Omental fat pad (tissue), 4 donors: ENCODE measurements at places on chromosomes 6 and 20.

DNA sequence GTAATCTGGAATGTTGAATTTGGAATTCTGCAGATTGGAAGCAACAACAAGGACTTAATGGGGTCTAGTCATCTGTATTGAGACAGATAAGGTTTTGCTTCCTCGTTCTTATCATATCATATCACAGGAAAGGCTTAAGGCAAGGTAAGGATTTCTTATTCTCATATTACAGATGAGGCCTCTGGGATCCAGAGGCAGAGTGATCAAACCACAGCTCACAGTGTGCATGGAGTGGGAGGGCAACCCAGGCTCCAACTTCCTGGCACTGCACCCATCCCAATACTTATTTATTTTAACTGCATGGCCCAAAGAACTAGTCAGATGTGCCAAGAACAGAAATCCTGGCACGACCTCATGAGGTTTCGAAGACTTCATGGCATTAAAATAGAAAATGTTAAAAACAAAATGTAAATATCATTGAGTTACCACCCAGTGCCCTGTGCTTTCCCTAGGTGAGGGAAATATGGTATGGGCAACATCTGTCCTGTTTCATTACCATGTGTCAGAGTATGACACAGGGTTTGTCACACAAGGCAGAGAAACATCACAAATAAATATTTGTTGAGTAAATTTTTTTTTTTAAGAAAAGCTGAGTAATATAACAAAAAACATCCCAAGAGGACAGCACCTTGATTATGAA lies 191.9 kb downstream of the ISM1 start:
- DNase-seq, result no peak

DNA sequence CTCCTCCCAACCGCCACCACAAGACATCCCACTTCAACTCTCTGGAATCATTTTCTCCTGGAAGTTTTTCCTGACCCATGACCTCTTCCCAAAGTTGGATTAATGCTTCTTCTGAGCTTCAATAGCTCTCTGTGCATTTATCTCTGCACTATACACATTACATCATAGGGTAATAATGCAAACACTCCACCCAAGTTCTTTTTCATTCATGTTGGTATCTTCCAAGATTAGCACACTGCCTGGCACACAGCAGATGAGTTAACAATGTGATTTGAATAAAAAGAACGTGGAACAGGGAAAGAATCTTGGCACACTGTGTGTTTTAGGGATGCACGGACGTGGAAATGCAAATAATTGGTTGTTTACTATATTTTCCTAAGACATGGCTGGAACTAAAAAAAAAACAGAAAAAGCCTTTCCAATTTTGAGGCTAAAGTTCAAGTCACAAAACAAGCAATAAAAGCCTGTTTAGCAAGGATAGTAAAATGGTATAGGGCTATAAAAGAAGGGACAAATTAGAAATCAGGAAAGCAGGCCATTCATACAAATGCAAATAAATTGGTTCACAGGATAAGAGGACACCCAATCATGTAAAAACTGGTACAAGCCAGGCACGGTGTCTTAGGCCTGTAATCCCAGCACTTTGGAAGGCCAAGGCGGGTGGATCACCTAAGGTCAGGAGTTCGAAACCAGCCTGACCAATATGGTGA lies 1.6 kb upstream of the FAM135A start:
- DNase-seq, result no peak

DNA sequence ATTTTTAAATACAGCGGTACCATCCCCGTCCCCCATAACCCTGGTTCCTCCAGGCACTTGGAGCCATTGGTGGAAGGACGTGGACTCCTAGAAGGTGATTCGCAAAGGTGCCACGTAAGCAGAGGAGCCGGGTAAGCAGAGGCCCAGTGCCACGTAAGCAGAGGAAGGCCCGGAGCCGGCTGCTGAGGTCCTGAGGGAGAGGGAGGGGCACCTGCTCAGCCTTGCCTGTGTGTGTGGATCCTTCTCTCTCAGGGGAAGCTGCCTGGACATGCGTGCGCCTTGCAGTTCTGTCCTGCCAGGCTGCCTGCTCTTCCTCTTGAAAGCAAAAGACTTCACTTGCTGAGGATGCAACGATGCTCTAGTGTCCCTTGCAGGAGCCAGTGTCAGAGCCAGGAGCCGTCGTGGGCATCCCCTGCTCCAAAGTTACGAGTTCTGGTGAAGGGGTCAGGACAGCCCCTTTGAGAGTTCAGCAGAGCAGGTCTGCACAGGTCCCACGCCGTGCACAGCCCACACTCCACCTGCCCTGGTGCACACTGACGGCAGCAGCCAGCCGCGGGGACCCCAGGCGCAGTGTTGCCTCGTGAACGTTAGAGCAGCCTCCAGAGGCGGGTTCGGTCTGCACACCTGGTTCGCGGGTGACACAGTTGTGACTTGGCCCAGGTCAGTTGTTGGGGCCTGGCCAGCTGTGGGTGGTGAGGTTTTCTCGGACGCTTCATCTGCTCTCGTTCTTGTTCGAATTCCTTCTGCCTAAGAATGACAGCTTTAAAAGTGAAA lies 1.9 kb upstream of the NKAIN4 start:
- no peak for DNase-seq

DNA sequence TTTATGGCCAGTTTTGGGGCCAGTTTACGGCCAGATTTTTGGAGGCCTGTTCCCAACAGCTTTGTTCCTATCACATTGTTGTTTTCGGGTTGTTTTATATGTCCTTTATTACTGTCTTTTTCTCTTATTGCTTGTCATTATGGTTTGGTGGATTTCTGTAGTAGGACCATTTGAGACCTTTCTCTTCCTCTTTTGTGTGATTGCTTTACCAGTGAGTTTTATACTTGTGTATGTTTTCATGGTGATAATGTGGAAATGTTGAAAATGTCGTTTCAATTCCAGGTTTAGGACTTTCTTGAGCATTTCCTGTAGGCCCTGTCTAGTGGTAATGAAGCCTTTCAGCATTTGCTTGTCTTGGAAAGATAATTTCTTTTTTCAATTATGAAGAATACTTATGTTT lies 17.8 kb downstream of the HLA-B start:
- no peak for DNase-seq

DNA sequence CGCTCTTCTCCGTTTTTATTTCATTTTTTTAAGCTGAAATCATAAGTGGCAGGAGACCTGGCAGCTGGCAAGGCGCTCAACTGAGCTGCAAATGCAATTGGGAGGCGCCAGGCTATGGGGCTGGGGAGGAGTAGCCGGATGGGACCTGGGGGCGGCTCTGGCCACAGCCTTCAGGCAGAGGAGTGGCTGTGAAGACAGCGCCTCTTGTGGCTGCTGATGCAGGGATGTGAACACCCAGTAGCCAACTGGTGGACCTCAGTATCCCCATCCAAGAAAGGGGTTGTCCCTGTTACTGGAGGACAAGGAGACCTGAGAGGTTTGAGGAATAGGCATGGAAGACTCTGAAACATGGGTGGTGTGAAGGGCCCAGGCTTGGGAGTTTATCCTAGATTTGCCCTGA lies 12.6 kb downstream of the KCNK17 start:
- DNase-seq, result no peak

DNA sequence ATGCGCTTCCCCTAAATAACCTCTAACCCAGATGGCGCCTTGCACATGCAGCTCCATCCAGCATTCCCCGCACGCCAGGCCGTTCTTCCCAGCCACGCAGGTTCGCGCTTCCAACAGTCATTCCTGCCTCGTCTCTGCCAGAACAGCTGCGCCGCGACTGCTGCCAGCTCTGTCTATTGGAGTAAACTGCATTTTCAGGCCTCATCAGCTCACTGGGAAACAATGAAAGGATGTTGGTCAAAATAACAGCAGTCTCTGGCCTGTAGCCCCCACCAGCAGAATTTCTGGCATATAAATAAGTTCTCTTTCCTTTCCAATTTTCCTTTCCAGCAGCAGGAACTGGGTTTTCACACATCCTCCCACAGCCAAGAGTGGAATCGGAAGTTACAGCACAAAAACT lies 14.6 kb downstream of the NRSN1 start:
- no peak for DNase-seq

DNA sequence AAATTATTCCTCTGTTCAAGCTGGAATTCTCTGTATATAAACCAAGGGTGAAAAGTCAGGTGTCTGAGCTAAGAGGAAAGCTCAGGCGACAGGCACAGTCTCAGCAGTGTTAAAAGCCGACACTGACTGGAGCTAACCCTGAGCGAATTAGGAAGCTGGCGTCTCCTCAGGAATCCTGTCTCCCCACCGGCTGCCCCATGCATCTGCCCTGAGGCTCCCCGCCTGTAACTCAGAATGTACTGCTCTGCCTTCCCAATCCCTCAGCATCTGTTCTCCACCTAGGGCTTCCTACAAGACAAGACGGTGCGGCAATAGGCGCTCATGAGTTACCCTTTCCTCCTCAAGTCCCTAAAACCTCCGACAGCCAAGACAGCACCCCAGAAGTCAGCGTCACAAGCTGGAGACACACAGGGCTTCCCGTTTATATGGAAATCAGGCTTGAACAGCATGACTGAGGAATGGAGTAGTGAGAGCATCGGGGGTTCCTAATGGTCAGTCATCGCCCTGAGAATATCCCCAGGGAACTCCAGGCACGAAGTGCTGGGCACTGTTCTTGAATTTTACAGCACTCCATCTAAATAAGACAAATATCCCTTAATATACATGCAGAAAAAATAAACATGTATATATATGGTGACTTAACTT lies 33.5 kb downstream of the WDR27 start:
- no peak for DNase-seq

DNA sequence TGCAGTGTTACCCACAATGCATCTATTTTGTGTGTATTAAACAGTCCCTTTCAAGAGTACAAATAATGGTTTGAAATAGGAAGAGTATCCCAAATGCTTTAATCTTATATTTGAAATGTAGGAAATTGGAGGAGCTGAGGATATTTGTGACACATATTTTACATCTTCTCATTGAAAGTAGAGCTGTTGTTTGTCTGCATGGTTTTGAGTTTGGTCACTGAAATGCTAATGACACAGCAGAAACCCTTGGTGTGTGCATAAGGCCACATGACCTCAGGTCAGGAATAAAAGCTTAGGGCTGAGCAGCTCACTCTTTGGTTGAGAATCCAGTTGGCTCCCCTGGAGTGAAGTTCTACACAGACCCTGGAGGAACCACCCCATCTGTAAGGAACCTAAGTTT lies 49.8 kb downstream of the TPD52L1 start:
- no peak for DNase-seq

- DNase-seq, result no peak
These were observed 49.2 kb upstream of the CST5 start for GRCh38 chr20:23928788-23929187.

DNA sequence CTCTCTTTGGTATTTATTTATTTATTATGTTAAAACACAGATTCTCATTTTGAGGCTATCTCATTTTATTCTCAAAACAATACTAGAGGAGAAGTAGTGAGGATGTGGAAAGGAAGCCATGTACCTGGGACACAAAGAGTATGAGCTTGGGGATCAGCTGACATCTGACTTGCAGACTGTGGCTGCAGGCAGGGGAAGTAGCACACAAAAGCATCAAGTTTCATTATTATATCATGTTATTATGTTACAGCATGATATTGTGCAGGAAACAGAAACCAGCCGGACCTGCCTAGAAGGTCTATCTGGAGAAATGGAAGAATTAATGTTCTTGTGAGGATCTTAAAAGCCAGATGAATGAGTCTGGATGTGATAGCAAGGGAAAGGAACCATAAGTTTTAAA lies 248.2 kb downstream of the KHDC1L start:
- no peak for DNase-seq

DNA sequence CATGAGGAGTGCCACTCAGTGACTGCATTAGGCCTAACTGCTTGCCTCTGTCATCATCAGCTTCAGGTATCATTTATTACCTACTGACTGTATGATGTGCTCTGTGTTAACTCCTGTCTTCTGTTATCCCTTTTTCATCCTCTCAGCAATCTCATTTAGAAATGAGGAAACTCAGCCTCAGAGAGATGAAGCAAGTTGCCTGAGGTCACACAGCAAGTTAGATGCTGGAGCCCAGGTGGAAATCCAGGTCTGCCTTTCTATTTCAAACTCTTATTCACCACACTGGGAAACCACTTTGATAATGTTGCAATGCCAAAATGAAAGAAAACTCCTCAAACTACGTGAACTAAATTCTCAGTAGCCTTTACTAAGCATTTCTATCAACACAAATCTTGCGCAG lies 1.3 kb downstream of the FERMT1 start:
- DNase-seq, result no peak

DNA sequence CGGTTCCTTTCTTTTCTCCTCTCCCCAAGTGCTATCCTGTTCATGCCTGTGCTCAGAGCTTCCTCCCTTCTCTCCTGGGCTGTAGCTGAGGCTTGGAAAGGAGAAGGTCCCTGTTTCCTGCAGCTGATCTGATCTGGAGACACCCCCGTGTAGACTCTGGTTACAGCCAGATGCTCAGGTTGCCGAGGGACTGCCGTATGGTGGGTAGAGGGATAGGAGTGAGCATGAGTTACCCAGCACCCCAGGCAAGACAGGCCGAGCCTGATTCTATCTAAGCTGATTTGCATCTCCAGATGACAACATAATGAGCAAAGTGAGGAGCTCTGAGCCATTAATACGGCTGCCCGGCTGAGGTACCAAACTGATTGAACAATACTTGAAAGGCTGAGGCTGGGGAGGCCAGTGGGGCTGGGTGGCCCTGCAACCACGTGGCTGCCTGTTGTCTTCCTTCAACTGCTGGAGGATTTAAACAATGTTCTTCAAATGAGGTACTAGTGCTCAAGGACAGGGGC lies 91.8 kb downstream of the ASXL1 start:
- no peak for DNase-seq

- DNase-seq, result no peak
These were observed 90.2 kb downstream of the DST start for GRCh38 chr6:56552187-56553130.

DNA sequence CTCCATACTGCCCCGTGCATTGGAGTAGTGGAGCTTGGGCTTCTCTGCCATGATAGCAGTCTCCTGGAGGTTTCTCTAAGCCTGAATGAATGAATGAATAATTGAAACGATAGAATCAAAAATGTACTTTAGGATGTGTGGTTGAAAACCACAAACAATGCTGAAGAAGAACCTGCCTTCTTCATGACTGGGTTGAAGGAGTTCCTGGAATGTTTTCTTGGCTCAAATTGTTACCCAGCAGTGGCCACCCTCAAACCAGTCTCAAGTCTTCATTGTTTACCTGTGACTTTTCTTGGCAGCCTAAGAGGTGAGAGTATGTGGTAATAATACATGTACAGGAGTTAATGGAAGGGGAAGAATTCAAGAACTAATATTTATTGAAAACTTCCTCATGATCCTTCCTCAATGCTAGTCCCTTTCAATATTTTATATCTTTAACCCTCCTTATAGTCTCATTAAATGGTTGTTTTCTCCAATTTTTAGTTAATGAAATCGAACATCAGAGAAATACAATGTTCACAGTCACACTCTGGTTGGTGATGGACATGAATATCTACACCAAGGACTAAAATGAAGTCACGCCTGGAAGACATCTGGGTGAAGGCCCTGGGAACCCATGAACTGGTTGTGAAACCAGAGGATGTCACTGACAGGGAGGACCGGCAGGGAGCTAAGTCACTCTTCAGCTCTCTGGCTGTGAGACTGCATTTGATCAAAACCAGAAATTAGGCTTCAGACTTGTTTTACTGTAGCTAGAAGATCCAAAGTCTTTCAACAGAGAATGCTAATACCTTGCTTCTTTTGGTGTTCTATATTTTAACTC lies at the start of gene GSTA5:
GSTA5 (minus strand) TSS at position 51 of the 823 bp plus-strand sequence.
- no peak for DNase-seq

- DNase-seq, result no peak
These were observed 113.9 kb upstream of the TMEM170B start for GRCh38 chr6:11423667-11424066.
